ENCODE measurements at places on chromosomes 3 and 15. TPM values are rescaled to one million over a fixed set of nuclear protein-coding genes. Genes with fewer than 3 reads are reported as not detected.

The SLC22A14 gene
- not detected for total RNA-seq

The CGNL1 gene
- 29.8 TPM for total RNA-seq

DNA sequence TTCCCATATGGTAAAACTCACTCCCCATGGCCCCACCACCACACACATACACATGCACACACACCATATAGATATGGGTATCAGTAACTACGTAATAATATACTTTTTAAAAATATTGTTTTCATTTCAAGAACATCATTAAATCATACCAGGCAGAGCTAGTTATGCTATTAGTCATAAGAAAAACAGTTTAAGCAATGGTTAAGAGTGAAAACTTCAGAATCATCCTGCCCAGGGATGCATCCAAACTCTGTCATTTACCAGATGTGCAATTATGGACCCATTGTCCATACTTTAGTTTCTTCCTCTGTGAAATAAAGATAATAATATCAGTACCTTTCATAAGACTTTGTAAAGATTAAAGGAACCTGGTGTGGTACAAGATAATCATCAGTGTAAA, 608.3 kb downstream of the RBMS3 start:
- no peak overlapping the region for H3K27ac ChIP-seq
- H3K4me3 ChIP-seq = no peak overlapping the region
- DNase-seq = no peak
- no peaks in the 10 kb centered on the region for H3K27me3 ChIP-seq
- H3K4me1 ChIP-seq = no peaks in the 10 kb centered on the region

GRCh38 chr3:18249126-18249525, 176.0 kb downstream of the SATB1 start:
- no peak overlapping the region for H3K4me3 ChIP-seq
- no peak overlapping the region for H3K27ac ChIP-seq
- H3K4me1 ChIP-seq = no peaks in the 10 kb centered on the region
- H3K27me3 ChIP-seq = no peaks in the 10 kb centered on the region

GRCh38 chr3:139794469-139795265, 116.9 kb upstream of the NMNAT3 start:
- H3K4me3 ChIP-seq = no peak overlapping the region
- no peak overlapping the region for H3K27ac ChIP-seq
- no peaks in the 10 kb centered on the region for H3K27me3 ChIP-seq
- DNase-seq = no peak
- H3K36me3 ChIP-seq = no peaks in the 10 kb centered on the region

DNA sequence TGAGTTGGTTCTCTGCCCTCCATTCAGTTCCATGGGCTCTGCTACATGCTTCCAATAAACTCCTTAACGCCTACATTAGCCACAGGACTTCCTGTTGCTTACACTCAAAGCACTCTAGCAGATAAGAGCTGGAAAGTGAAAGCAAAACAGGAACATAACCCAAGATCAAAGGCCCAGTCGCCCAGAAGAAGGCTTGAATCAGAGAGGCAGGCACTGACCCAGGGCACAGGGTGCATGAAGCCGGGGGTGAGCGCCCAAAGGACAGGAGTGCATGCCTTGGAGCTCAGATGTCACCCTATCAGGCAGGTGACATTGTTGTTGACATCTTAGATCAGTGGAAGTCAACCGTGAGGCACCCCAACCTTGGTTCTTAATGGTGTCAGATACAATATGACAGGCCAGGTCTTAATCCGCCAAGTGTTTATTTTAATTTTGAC, 235.1 kb downstream of the UACA start:
- H3K4me3 ChIP-seq = no peak overlapping the region
- DNase-seq = no peak
- H3K4me1 ChIP-seq = no peaks in the 10 kb centered on the region
- no peaks in the 10 kb centered on the region for H3K36me3 ChIP-seq
- H3K27ac ChIP-seq = no peak overlapping the region
- H3K27me3 ChIP-seq = no peaks in the 10 kb centered on the region

Measured in right atrium auricular region (tissue), 2 donors.